ENCODE measurements at places on chromosomes 6 and 20.

GRCh38 chr6:107807196-107807811 lies 16.8 kb downstream of the SCML4 start:
- DNase-seq = no peak

GRCh38 chr6:150129616-150130505 lies 13.0 kb upstream of the PPP1R14C start:
- DNase-seq = no peak

- no peak for DNase-seq
These were observed 1.1 kb upstream of the MBOAT1 start for GRCh38 chr6:20213271-20213798.

DNA sequence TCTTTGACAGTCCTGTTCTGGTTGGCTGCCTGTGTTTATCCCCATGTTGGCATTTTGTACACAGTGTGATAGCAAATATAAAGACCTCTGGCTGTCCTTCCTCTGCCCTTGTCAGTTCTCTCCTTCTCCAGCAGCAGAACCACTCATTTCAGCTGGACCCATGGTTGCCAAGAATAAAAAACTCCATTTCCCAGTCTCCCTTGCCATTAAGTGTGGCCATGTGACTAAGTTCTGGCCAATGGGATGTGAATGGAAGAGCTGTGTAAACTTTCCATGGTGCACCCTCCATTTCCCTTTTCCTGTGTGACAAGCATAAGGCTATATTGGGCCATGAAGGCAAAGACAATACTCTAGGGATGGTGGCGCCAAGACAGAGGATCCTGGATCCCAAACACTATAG lies 78.4 kb upstream of the TBC1D7 start:
- no peak for DNase-seq

GRCh38 chr6:106085692-106085983 lies 498 bp upstream of the PRDM1 start:
- no peak for DNase-seq

- no peak for DNase-seq
These were observed 13.8 kb downstream of the SYTL3 start for GRCh38 chr6:158663625-158664165.

GRCh38 chr20:25296094-25297093 lies 48.5 kb downstream of the PYGB start:
- DNase-seq = peak; percentile 25
